Testis (tissue), 5 donors: ENCODE measurements at places on chromosomes 16 and 17.

DNA sequence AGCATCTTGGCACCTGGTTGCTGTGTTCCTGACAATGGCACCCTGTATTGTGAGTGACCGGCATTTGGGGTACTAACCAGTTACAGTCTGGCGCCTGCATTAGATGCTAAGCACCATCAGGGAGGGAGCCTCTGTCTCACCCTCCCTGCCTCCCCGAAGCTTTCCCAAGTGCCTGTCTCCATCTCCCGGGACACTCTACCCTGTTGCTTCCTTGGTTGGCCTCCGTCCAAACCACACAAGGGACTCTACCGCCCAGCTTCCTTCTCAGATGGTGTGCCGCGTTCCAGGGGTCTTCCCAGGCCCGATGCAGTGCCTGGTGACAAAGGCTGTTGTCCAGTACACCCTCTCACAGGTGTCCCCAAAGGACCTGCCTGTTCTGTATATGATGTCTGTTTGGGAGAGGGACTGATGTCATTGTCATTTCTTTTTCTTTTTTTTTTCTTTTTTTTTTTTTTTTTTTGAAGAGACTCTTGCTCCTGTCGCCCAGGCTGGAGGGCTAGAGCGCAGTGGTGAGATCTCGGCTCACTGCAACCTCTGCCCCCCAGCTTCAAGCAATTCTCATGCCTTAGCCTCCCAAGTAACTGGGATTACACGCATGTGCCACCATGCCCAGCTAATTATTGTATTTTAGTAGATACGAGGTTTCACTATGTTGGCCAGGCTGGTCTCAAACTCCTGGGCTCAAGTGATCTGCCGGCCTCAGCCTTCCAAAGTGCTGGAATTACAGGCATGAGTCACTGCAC lies 6.7 kb downstream of the SNN start:
- no peak for DNase-seq

- DNase-seq, result no peak
Measured at GRCh38 chr16:65827231-65827630, 539.3 kb upstream of the CDH5 start.

DNA sequence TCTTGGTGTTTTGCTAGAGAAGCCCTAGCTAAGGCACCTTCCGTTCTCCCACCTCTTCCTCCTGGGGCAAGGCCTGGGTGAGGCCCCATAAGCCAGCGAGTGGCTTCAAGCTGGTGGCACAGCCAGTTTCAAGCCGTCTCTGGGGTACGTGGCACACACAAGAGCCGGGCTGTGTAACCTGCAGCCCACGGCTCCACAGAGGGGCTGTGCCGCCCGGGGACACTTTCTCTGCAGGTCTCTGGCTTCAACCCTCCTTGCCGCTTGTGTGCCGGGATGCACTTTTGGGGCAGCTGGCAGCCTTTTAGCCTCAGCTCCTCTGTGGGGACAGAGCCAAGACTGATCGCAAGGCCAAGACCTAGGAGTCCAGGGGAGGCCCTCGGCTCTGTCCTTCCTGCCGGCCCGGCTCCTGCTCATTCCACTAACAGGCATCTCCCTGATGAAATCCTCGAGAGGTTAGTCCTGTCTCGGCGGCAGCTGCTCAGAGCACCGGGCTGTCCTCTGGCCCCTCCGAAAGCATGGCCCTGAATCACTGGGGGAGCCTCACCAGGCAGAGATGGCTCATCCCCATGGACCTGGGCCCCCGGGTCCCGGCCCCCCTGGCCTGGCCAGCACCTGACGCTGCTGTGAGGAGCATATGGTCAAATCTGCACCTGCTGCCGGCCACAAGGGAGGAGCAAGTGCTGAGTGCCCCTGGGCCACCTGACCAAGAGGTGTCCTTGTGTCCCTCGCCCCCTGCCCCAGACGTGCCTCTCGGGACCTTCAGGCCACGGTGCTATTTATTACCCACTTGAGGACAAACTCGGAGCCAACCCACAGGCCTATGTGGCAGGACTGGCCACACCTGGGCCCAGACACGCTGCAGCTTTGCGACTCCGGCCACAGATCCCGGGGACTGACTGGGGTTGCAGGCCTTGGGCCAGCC lies 98.5 kb downstream of the METRNL start:
- DNase-seq, result no peak

GRCh38 chr17:75340631-75341030 lies 51.4 kb upstream of the SLC25A19 start:
- no peak for DNase-seq

DNA sequence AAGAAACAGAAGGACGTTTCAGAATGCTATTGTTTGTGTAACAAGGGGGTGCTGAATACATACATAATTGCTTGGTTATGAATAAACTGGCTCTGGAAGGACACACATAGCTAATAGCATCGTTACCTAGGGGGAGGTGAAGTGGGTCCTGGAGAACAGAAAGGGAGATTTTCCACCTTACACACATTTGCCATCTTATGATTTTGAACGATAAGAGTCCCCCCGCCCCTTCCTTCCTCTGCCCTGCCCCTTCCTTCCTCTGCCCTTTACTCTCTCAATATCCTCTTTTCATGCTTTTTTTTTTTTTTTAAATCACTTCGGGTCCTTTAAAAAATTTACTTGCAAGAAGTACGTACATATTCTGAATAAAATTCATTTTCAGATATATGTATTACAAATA lies 902 bp upstream of the DHRS7B start:
- no peak for DNase-seq

DNA sequence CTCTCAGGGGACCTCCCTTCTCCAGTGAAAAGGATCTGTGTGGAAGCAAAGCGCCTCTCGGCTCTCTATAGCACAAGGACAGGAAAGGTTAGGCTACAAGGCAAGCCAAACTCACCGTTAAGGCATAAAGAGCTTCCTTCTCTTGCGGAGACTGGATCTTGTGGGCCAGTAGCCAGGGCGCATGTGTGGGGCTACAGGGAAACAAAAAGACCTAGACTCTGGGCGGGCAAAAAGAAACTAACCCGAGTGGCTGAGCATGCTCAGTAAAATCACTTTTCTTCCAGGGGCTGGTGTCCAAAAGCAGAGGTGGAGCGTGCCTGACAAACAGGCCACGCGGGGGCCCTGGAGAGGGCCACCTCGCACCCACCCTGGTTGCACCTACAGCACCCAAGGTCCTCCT lies 16.1 kb downstream of the GGA2 start:
- no peak for DNase-seq

- no peak for DNase-seq
Measured at GRCh38 chr17:13725288-13725990, 123.7 kb upstream of the HS3ST3A1 start.

DNA sequence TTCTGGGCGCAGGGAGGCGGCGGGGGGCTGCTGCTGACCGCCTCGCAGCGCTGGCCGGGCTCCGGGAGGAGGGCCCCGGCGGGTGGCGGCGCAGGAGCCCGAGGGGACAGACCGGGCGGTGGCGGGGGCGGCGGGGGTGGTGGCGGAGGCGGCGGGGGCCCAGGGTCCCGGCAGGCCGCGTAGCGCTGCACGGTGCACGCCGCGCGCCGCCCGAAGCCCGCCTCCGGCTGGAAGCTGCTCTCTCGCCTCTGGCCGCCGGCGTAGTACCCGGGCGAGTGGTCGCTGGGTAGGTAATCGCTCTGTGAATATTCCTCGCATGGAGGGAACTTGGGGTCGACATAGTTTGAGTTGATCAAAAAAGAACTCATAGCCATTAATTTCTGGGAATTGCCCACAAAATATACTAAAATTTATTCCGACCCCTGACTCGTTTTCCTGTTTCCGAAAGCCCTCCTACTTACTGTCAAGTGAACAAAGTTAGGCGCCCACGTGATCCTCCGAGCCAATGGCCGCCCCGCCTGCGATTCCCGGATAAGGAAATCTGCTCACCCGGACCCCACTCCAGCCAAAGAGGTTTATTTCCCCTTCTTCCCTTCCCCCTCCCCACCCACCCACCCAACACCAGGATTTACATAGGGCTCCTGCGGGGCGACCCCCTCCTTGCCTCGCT lies at the start of gene HOXB4:
Gene HOXB4 (minus strand): TSS at position 405 of the 670 bp plus-strand sequence. CDS start 31 bp downstream, at position 374.
- peak; percentile 77 for DNase-seq
